Dorsolateral prefrontal cortex (tissue), 122 donors: ENCODE measurements at places on chromosomes 13 and 19. TPM values are rescaled to one million over a fixed set of nuclear protein-coding genes. Genes with fewer than 3 reads are reported as not detected.
A peak's percentile ranks its signal among the peaks of the same experiment; 100 is the strongest.

Gene TPTE2
- total RNA-seq = 0.45 TPM

GRCh38 chr13:113744197-113745000 is 14.6 kb upstream of the TMEM255B start:
- no peak for DNase-seq

- DNase-seq = no peak
These were observed 1.1 kb upstream of the MPND start for GRCh38 chr19:4342314-4342614.

GRCh38 chr19:7297742-7298141 is 3.5 kb upstream of the INSR start:
- DNase-seq = no peak

- DNase-seq = no peak
These were observed 19.9 kb downstream of the NWD1 start for GRCh38 chr19:16739546-16739945.

GRCh38 chr13:87684850-87685742 is 13.9 kb downstream of the SLITRK5 start:
- DNase-seq = no peak

- peak; percentile 25 for DNase-seq
These were observed 14.0 kb downstream of the UNC13A start for GRCh38 chr19:17673937-17674799.

Gene ATP4B
- total RNA-seq = not detected
